ENCODE measurements at places on chromosomes 5 and 9.

GRCh38 chr9:129225815-129226214, 47.8 kb upstream of the IER5L start:
- no peak for DNase-seq

DNA sequence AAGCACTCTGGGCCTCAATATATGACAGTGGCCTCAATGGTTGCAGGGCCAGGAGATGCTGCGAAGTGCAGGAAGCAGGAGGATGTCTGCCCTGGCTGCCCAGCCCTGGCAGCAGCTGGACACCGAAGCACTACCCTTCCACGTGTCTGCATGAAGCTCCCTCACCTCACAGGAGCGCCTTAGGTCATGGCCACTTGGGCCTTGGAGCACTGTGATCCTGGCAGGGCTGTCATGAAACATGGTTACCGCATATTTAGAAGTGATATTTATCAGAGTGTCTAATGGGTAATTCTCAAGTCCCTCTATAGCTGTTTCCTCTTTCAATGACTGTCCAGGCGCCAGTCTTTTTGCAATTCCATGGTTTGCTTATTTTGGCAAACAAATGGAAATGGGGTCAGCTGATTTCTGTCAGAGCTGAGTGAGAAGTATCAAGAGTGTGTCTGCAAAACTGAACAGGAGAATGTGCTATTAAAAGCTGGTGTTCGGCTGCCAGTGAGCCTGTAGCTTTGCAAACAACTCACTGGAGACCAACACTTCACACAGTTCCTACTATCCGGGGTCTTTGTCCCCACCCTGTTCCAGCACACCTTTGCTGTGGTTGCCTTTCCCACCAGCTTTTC, 285.9 kb downstream of the KIF4B start:
- DNase-seq, result no peak

- no peak for DNase-seq
These were observed 7.3 kb upstream of the NEUROG1 start for GRCh38 chr5:135543001-135543484.

DNA sequence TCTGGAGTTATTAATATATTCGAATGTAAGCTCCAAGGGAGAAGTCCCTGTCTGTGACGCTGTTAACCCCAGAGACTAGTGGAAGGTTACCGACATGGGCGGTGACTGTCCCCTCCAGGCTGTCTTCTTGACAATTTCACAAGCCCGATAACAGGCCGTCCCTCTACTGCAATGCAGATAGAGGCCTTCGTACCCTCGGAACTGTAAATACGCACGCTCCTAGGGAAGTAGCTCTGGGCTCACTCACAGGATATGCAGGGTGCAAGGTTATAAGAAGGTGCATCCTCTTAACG, 680 bp upstream of the RFK start:
- no peak for DNase-seq

DNA sequence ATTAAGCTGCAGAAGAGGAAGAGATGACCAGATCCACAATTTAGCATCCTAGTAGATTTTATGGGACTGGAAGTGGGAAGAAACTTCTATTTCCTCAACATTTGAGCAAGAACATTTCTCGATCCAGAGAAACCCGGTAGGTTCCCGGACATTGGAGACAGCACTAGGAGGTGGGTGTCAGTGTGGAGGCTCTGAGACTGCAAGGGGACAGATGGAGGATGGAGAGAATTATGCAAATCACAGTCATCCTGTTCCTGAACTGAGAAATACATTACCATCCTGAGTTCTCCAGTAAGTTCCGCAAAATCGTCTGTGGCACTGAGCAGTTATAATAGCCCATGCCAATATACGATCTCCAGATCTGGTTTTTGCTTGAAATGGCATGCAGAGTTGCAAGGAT, 25.6 kb downstream of the GLDC start:
- no peak for DNase-seq

GRCh38 chr9:91187965-91188344, 173.8 kb downstream of the AUH start:
- DNase-seq, result no peak

DNA sequence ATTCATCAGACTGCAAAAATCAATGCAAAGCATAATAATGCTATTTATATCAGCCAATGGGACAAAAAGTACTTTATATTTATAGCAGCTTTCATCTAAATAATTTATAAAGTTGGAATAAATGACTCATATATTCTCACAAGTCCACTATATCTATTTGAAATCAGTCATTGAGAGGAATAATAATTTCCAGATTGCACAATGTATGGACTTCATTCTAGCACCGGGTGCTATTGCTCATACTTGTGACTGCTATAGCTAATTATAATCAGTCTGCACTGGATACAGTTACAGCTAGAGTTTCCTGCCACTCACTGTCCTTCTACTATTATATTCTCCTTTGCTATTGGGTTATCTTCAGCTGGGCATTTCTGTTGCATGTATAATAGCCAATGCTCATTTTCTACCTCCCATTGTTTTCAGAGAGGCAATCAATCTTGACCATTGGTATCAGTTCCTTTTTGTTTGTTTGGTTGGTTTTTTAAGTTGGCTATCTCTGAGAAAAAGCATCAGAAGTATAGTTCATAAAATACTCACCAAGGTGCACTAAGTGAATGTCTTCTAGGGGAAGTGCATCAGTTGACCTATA, 1.9 kb downstream of the CDH18 start:
- DNase-seq, result no peak

GRCh38 chr5:13003457-13003856, 941.0 kb downstream of the DNAH5 start:
- DNase-seq, result no peak

GRCh38 chr5:137716337-137716736, 19.6 kb downstream of the KLHL3 start:
- DNase-seq, result no peak

- no peak for DNase-seq
These were observed 4.1 kb upstream of the CARD9 start for GRCh38 chr9:136377341-136378169.

- DNase-seq, result no peak
These were observed 81.6 kb downstream of the PSD2 start for GRCh38 chr5:139877129-139877597.

DNA sequence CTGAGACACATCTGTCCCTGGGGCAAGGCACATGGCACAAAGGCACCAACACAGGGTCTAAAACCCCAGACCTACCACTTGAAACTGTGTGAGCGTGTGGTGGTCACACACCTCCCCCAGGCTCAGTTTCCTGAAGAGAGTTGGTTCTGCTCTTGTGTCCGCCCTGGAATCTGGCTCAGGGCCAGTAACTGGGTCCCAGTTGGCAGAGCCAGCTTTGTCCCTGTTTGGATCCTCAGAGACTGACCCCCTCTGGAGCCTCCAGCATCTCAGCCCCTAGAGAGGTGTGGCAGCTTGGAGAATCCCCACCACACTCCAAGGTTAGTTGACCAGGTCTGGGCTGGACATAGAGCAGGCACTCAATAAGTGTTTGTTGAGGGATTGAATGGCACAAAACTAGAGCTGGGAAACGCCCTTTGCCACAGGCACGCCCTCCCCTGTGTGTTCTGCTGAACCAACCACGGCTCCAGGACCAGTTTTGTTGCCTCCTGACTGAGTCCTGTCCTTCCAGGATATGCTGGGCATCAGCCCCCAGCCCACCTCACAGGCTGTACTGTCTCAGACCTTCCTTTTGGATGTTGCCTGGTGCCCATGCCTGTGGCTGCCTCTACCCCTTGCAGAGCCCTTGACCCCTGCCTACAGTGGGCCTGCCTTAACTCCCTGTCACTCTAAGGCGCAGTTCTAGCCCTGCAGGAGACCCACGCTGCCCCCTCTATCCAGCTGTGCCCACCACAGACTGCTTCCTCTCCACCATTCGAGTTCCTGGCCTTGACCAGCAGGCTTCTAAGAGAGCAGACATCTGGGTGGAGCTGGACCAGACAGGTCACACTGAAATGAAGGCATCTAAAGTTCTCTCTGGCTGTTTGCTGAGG, 3.8 kb upstream of the PDLIM4 start:
- no peak for DNase-seq

- DNase-seq, result no peak
These were observed 12.1 kb downstream of the C9orf40 start for GRCh38 chr9:74940600-74940999.

DNA sequence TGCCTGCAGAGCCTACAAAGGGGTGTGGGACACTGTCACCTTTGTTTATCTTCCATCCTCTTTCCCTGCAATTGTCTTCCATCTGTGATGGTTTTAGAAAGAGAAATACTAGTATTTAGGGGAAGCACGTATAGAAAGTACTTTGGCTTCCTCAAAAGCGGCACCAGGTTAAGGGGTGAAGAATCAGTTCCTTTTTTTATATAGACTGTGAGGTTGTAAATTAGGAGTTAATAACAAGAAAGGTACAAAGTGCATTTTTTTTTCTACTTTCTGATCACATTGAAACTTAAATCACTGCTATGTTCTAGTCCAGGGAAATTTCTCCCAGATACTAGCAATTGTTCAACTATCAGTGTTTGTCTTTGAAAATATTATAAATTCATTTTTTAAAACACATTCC, 219.3 kb downstream of the CEMIP2 start:
- no peak for DNase-seq

DNA sequence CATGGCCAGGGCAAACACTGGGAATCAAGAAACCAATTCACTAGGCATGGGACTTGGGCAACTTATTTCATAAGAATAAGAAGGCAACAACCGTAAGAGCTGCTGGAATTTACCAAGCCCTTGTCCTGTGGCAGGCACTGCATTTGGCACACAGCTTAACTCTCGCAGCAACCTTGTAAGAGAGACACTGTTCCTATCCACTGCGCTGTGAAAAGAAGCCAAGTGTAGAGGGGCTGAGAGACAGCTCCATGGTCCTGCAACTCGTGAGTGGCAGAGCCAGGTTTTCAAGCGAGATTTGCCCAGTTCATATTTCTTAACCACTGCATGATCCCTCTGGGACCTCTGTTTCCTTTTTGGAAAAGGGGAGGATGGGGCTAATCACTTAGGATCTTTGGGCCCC, 129.3 kb upstream of the STC2 start:
- DNase-seq, result no peak

DNA sequence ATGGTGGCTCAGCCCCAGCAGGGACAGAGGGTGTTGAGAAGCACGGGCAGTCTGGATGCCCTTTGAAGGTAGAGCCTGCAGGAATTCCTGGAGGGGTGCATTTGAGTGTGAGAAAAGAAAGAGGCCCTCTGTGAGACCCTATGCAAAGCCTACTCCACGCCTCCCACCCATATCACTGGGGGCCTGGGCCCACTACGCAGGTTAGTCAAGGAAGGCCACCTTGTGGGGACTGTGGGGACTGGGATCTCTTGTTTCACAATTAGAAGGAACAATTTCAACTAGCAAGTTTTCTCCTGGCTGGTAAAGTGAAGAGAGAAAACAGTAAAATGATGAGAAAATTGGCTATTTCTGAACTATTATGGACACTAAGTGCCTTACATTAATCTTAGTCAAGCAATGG, 486.2 kb upstream of the DAP start:
- DNase-seq, result no peak

DNA sequence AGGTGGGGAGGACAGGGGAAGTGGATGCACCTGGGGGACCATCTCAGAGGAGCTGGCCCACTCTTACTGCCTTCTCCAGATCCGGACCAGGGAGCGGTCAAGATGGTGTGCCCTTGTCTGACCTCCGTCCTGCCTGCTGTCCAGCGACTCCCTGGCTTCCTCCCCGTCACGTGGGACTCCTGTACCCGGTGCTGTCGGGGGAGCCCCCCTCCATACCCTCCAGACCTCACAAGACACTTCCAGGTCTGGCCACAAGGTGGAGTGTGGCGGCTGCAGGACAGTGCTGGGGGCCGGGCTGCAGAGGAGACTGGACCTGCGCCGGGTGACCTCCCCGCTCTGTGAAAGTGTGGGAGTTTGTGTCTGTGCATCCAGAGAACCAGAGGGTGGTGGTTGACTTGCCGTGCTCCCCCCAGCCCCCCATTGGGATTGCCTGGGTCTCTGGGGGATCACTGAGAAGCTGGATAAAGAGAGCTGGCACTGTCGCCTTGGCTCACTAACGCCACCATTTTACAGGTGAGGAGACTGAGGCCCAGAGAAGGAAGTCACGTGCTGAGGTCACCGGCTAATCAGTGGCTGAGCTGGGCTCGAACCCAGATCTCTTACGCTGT, 1.9 kb upstream of the CRB2 start:
- no peak for DNase-seq

DNA sequence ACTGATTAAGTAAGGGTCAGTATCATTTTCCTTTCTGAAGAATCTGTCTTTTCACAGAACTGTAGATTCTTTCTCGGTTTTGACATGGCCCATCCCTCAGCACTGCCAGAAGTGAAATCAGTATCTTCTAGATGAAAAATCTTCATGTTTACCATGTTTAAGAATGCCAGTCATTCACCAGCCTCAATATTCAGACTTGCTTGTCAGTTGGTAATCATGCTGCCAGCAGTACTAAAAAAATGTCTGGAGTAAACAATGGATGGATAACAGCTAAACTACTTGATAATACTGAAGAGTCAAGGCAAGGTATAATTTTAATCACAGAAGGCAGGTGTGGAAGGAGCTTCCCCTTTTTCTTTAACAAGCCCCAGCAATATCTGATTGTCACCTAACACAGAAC, 306.8 kb upstream of the DMAC1 start:
- DNase-seq, result no peak

- no peak for DNase-seq
These were observed 26.2 kb upstream of the APC start for GRCh38 chr5:112711436-112711835.

- DNase-seq, result no peak
These were observed 9.2 kb upstream of the GRHPR start for GRCh38 chr9:37413311-37413710.

DNA sequence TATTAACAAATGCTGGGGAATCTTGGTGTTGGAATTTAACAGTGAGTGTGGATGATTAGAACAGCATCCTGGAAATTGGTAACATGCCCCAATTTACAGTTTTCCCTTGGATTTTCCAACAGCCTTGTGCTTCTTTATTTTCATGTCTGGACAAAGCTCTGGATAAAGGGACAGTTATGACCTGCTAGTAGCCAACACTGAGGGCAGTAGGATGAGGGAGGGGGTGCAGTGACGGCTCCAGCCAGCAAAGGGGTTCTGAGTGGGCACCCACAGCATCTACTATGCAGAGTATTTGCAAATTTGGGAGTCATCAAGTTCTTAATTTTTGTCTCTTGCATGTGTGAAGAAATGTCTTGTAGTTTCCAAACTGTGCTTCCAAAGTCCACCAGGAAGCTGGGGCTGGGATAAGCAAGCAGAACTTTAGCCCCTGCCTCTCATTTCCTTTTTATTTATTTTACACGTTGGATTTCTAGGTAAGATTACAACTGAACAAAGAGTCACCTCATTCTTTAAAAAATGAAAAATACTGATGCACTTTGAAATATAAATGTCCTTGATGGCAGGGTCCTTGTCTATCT, 63.0 kb upstream of the SELENOP start:
- no peak for DNase-seq

All from right renal cortex interstitium (tissue), 3 donors.